Sigmoid colon (tissue), 7 donors: ENCODE measurements at places on chromosomes 5 and 9. TPM values are rescaled to one million over a fixed set of nuclear protein-coding genes. Genes with fewer than 3 reads are reported as not detected.

DNA sequence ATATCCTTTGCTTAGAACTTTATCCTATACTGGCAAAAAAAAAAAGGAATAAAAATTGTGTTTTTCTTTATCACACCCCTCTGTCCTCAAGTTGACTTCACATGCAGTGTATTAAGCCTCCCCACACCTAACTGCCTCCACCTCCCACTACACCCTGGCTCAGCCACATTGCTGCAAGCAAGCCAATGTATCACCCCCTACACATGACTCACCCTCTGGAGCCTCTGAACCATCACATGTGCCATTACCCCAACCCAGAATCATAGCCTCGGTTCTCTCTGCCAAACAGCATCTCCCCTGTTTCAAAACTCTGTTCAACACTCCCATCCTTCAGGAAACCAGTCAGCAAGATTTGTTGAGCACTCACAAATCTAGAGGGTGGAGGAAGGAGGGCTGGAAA, 209.0 kb downstream of the CWC27 start:
- no peak for DNase-seq

The PCDHA10 gene
- 0.27 TPM for total RNA-seq

The RASA1 gene
- total RNA-seq = 24.6 TPM

DNA sequence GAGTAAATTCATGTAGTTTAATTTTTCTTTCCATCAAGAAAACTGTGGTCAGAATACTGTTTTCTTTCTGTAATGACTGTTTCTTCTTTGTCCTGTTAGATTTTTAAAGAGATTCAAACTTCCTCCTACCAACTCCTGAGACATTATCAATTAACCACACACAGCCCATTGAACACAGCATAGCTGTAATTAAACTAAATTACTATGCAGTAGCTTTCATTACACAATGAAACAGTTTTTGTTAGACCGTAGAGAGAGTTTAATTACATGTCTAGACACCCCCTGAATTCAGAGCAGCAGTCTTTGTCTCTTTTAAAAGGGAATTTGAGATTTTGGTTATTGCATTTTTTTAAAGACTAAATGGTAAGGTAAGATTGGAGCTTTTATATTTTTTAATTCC, 77.5 kb downstream of the STARD4 start:
- no peak for DNase-seq

The FOXD4L6 gene
- not detected for total RNA-seq

The CBY3 gene
- total RNA-seq = not detected

The OR1J2 gene
- 0.68 TPM for total RNA-seq

The OGN gene
- 93.3 TPM for total RNA-seq

DNA sequence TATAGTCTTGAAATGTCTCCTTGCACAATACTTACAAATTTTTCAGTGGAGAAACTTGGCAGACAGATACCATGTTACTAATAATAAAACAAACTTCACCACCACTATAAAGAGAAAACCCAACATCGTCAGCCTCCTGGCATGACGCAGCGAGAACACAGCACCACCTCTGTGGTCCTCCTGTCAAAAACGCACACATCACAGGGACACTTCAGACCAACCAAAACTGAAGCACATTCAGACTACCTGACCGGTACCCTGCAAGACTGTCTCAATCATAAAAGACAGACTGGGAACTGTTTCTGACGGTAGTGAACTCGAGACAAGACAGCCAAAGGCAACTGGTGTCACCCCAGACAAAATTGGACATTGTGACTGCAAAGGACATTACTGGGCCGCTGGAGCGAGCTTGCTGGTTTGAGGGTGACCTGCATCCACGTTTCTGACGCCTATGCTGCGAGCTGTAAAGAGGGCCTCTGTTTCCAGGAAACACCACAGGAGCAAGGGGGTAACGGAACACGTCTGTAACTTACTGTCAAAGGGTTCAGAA, 34.4 kb downstream of the NSUN2 start:
- no peak for DNase-seq

DNA sequence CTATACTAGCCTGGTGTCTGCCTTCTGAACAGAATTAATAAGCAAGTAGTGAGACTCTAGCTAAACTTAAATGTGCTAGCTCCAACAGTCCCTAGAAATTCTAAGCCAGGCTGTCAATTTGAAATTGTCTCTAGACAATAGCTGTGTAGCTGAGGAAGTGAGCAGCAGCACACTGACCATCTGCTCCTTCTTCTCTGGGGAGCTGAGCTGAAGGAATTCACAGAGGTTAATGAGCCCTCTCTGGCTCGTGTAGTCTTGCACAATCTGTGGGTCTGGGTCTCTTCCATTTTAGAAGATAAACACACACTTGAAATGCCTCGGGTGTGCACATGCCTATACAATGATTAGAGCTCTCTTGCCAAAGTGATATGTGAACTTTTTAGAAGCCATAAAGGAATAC, 63.5 kb upstream of the BARX1 start:
- no peak for DNase-seq

GRCh38 chr5:95781101-95781583, 41.4 kb downstream of the GLRX start:
- peak; percentile 93 for DNase-seq
